Erythroblast (primary cell): ENCODE measurements at places on chromosomes 7 and 10.

DNA sequence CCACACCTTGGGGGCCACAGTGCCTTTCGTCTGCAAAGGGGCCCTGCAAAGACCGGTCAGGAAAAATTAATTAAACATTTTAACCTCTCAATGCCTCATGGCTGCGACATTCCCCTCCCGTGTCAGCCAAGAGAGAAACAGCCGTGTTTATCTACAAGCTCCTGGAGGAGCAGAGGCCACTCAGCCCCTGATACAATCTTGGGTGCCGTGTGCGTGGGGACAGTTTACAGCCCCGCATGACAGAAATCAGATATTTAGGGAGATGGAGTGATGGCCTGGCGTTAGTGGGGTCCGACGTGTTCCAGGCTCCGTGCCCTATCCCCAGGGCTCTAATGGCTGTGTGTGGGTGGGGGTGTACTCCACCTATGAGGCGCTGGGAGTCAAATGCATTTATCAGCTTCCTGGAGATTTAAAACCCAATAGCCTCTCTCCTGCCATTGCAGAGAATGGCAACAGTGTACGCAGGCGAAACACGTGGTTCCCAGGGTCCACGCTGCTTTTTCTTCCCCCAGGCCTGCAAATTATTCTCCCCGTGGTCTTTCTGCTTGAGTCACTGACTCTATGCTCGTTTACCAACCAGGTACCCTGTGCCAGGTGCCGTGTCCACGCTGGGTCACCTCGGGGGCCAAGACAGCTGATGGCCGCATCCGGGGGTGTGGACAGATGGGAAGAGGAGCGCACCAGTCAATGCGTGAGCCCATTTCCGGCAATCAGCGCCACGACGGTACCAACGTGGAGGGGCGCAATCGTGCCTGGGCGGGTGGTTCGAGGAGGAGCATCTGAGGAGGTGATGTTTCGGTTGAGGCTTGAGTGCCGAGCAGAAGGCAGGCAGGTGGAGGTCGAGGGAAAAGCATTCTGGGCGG lies 26.6 kb upstream of the PSMG3 start:
- DNase-seq = no peak

DNA sequence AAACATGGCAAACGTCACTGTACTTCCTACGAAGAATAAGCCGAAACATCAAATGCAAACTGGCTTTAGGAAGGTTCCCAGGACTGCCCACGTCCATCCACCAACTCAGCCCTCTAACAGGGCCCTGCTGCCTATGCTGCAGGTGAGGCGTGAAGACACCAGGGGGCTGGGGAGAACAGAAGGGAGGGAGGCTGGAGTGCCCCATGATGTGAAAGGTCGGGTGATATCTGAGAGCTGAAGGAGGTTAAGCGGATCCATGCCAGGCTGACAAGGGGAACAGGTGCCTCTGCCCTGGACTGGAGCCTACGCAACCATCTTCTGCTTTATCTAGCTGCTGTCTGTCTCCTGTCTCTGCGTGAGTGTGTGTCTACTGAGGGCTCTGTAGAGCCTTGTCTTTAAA lies 40.2 kb upstream of the ATP6V0A4 start:
- no peak for DNase-seq

DNA sequence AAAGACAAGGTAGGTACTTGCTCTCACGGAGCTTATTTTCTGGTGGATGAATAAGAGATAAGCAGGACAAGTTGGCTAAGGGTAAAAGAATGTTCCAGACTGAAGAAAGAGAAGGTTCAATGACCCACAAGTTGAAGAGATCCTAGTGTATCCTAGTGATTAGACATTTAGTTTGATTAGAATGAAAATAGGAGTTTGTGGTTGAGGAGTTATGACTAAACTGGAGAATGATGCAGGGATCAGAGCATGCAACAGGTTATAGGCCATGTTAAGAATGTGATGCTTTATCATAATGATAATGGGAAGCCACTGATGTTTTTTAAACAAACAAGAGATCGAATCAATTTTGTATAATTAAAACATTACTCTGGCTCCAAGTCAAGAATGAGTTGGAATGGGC lies 357.2 kb downstream of the HPSE2 start:
- DNase-seq = no peak

- DNase-seq = no peak
Observed at GRCh38 chr10:77605466-77605865, 32.1 kb downstream of the KCNMA1 start.

DNA sequence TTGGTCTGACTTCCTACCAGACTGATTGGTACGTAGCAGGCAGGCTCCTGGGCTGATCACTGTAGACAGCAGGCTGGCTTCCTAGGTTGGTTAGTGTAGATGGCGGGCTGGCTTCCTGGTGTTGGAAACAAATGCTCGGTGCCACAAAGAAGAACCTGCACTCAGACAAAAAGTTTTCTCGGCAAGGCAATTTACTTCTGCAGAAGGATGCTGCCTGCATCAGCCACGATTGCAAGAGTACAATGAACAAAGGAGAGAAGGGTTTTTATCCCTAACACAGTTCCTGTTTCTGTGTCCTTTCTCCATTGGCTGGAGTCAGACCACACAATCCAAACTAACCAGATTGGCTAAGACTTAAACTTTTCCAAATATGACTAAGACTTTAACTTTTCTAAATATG lies 123.6 kb upstream of the PPP2R2D start:
- DNase-seq = no peak

DNA sequence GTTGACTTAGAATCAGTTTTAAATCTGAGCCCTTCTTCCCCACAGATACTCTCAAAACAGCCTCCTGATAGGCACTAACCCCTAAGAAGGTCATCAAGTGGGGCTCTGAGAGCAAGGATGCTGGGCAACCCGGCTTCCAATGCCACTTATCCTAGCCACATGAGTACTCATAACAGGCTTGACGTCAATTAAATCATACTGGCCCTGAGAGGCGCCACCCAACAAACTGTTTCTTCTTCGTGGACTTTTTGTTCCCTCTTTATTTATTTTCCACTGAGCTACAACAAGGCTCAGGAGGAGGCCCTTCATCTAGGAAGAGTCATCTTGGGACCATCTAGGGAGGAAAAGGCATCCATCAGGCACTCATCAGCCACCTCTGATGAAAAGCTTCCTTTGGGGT lies 255.9 kb downstream of the KCNMA1 start:
- no peak for DNase-seq

GRCh38 chr7:36438211-36438610 lies 48.5 kb downstream of the ANLN start:
- no peak for DNase-seq

GRCh38 chr7:53806119-53806518 lies 736.1 kb upstream of the VSTM2A start:
- no peak for DNase-seq

- peak; percentile 87 for DNase-seq
Observed at GRCh38 chr7:29146888-29147609, 712 bp upstream of the CPVL start.

- peak; percentile 78 for DNase-seq
Observed at GRCh38 chr7:102236592-102237287, 49.9 kb upstream of the SH2B2 start.

DNA sequence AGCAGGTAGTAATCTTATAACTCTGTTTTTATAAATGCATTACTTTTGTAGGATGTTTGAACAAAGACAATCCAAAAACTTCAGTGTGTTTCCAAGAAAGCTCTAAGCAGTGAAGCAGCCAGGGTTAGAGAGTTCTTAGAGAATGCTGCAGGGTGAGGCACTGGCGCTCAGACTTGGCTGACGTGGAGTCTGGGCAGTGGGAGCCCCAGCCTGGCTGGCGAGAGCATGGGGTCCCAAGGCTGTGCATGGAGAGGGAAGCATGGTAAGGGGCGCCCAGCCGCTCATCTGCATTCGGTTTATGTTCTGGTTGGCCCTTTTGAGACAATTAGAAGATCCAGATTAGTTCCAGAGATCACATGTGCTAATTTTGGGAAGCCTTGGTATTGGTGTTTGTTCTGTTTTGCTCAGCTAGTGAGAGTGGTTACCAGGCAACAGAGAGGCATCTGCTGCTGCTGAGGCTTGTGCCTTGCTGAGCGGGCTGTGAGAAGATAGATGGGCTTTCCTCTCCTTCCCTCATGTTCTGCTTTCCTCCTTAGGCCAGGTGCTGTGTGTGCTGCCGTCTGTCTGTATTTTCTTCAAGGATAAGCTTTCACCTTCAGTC lies 10.3 kb downstream of the SUN1 start:
- DNase-seq = no peak

GRCh38 chr7:43612599-43613589 lies 30.0 kb downstream of the STK17A start:
- no peak for DNase-seq

DNA sequence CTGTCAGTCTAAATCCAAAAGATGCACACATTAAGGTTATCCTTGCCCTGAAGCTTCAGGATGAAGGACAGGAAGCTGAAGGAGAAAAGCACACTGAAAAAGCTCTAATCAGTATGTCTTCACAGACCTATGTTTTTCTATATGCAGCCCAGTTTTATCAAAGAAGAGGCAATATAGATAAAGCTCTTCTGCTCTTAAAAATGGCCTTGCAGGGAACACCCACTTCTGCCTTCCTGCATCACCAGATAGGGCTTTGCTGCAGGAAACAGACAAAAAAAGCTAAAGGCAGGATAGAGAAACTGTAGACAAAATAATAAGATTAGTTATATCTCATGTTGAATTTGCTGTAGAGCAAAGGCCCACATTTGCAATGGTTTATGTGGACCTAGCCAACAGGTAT lies 14.9 kb upstream of the IFIT1B start:
- DNase-seq = peak; percentile 88

DNA sequence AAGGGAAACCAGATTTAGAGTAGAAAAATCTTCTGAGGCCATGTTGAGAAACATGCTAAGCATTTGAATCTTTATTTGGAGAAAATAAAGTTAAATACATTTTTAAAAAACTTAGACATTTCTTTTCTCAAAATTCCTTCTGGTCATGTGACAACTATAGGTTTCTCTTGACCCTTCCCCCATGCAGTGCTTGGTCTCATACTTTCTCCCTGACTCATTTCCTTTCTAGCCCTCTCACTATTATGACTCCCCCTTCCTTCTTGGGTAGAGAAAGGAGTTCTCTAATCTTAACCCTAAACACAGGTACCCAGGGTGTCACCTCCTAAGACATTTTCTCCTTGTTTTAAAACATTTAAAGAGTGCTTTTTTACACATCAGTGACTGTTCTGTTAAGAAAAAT lies 179.5 kb upstream of the TMEM106B start:
- no peak for DNase-seq

DNA sequence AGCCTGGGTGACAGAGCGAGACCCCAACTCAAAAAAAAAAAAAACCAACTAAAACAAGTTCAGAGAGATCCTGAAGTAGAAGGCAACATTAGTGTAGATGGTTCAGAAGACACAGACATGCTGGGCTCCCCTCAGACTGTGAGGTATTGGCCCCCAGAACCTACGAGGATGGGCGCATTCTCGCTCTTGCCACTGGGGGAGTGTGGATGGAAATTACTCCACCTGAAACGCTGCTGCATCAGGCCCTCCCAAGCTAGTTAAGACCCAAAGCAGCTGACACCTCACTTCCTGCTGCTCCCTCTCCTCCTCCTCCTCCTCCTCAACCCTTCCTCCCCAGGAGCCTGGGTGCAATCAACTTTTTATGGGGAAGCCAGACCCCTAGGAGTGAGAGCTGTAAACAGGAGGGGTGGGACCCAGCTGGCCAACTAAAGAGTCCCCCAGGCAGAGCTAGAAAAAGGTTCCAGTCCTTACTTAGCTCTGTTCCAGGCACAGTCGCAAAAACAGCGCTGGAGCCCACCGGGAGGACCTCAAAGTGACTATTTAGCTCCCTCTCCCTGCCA lies 7.4 kb downstream of the SH3PXD2A start:
- no peak for DNase-seq

GRCh38 chr10:10959666-10960065 lies 58.0 kb upstream of the CELF2 start:
- DNase-seq = no peak

DNA sequence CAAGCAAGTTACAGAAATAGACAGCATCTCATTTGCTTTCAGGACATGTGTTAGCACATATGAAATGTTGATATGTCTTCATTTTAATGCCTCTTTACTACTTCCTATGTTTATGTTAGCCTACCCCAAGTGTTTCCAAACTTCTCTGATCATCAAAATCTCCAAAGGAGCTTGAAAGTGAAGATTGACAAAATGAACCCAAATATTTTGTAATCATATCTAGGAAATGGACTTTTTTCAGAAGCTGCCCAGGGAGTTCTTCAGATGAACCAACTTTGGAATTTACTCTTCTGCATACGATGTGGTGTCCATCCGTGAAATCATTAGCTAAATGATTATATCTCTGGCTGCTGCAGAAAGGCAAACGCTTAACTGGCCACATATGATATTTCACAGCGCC lies 101.2 kb upstream of the AOAH start:
- no peak for DNase-seq

GRCh38 chr10:49656845-49657493 lies 22.5 kb upstream of the C10orf53 start:
- DNase-seq = no peak

DNA sequence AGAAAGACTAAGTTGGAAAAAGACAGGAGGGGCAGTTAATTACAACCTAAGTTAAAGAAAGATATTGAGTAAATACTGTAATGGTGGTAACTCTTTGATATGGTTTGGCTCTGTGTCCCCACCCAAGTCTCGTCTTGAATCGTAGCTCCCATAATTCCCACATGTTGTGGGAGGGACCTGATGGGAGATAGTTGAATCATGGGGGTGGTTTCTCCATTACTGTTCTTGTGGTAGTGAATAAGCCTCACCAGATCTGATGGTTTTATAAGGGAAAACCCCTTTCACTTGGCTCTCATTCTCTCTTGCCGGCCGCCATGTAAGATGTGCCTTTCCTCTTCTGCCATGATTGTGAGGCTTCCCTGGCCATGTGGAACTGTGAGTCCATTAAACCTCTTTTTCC lies 143.8 kb downstream of the GRK5 start:
- DNase-seq = no peak

GRCh38 chr7:41010967-41011366 lies 691.9 kb downstream of the INHBA start:
- DNase-seq = no peak

DNA sequence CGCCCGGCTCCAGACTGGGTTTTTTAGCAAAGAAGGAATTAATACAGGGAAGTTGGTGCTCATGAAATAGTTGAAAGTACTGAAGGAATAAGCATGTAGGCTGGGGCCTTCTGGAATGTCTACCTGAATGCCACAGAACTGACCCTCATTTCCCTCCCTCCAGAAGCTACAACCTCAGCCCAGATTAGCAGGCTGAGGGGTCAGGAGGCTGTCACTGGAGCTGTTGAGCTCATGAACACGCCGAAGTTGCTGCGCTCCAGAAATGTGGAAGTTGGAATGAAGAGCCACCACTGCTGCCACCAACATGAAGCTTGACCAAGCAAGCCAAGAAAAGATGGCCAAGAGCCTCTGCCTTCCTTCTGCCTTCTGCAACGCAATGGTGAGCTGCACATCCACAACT lies 52.2 kb upstream of the KMT2E start:
- no peak for DNase-seq

- peak; percentile 2 for DNase-seq
Observed at GRCh38 chr7:36128448-36129047, 24.5 kb upstream of the EEPD1 start.

DNA sequence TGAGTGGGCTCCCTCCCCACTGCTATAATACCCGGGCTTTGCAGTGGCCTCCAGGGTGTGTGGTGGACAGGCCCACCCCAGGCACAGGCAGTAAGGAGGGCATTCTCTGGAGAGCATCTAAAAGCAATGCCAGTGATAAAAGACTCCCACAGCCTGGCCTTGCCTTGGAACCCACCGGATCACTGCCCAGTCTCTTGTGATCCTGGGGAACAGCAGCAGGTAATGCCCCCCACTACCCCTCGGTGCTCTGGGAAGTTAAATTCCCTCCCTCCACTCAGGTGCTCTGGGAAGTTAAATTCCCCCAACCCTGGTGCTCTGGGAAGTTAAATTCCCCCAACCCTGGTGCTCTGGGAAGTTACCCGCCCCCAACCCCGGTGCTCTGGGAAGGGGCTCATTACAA lies 565.2 kb downstream of the TCERG1L start:
- DNase-seq = no peak
